H7 (cell line): ENCODE measurements at places on chromosomes 1 and 21. TPM values are rescaled to one million over a fixed set of nuclear protein-coding genes. Genes with fewer than 3 reads are reported as not detected.
A peak's percentile ranks its signal among the peaks of the same experiment; 100 is the strongest.

GRCh38 chr1:94926126-94926914 is 590 bp downstream of the CNN3 start:
- peak; percentile 85 for DNase-seq

LDLRAD1 gene
- total RNA-seq: not detected in 2 replicates

CCDC24 gene
- 10.5 and 19.8 TPM in 2 replicates for total RNA-seq

RRP15 gene
- 15.5 and 18.6 TPM in 2 replicates for total RNA-seq

CALML6 gene
- 1.6 and 3.7 TPM in 2 replicates for total RNA-seq

DNA sequence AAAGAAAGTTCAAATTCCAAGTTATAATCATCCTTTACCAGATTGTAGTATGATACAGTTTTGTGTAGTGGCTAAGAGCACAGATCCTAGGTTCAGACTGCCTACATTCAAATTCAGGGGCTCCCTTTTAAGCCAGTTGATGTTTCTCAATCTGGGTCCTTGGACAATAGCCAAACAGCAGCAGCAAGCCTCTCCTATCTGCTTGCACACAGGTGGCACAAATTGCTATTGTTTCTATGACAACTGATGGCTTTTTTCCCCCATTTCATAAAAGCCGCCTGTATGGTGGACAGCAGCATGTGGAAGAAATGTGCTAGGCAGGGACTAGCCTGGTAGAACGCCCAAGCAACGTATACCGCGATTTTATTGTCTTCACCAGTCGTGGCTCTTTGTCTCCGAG is 76.5 kb downstream of the S1PR1 start:
- no peak for DNase-seq
